SK-N-MC (cell line): ENCODE measurements at places on chromosomes 16 and 17.

DNA sequence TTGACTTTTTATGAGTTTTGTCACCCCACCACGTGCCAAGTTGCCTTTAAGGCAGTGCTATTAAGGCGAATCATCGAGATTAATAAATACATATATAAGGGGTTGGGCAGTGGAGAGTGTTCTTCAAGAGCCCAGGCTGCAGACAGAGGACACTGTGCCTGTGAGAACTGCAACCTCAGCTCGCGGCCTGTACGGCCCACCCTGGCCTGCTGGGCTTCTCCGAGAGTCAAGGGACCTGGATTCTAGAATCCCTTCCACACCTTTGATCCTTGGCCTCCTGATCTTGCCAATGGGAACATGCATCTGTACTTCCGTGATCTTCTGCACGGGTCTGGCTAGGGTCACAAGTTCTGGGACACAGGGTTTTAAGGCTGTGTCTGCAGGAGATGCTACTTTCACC lies 54.5 kb downstream of the IRX5 start:
- no peak for DNase-seq

- no peak for DNase-seq
Observed at GRCh38 chr17:80996422-80997305, 5.0 kb downstream of the CHMP6 start.

- DNase-seq: no peak
Observed at GRCh38 chr17:2844416-2844815, 48.2 kb downstream of the RAP1GAP2 start.

DNA sequence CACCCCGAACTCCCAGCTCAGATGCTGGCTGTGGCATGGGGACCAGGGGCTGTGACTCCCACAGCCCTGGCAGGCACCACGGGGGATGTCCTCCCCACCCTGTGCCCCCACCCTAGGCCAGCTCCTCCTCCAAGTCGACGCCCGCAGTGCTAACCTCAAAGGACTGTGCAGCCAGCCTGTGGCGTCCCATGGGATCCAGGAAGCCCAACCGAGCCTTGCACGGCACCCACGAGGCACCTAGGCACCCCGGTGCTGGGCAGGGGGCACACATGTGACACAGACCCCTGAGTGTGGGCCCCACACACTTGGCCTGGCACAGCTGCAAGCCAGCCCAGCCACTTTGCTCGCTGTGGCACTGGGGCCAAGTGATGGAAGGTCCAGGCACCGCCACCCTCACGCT lies 3.9 kb downstream of the GCGR start:
- no peak for DNase-seq

GRCh38 chr16:20875355-20875650 lies 24.9 kb downstream of the DCUN1D3 start:
- no peak for DNase-seq

DNA sequence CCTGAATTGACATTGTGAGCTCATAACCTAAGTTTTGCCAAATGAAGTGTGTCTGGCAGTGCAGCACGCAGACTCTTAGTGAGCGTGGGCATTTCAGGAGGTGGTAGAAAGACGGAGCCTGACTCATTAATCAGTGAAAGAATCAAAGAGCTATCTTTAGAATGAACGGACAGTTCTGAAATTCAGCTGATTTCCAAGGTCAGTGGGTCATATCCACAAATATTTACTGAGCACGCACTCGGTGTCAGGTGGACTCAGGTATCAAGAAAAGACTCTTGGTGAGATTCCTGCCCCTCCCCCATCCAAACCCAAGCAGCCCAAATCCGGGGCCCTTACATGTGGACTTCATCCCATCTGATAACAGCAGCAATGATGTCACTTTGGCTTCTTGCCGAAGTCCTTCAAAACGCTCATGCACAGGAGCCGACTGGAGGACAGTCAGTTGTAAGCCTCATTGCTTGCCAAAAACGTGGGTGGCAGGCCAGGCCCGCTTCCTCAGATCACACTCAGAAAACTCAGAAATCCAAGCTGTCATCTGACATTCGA lies 185.8 kb downstream of the HS3ST3A1 start:
- no peak for DNase-seq

GRCh38 chr16:883340-883739 lies 82.8 kb upstream of the GNG13 start:
- DNase-seq: no peak

DNA sequence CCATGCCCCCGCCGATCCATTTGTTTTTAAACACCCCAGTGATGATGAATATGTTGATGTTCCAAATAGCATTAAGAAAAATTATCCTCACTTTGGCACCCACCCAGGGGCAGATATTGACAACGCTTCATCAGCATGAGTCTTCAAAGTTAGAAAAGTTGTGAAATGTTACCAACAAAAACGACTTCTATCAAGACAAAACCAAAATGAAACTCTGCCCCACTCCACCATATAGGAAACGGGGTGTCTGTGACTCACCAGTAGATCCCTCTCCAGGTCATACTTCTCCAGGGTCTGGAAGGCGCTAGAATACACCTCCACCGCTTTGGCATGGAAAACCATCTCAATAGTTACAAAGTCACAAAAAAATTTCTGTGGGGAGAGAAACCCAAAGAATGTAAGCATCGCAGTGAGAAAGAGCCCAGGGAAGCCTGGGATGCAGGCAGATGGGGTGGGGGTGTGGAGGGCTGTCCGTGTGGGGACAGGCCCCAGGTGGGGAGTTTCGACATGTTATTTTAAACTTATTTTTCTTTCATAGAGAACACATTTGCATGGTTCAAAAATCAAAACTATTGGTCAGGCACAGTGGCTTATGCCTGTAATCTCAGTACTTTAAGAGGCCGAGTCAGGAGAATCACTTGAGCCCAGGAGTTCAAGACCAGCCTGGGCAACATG lies 10.2 kb downstream of the CIBAR2 start:
- no peak for DNase-seq

- DNase-seq: no peak
Observed at GRCh38 chr17:73465130-73465952, 153.5 kb upstream of the CDC42EP4 start.

DNA sequence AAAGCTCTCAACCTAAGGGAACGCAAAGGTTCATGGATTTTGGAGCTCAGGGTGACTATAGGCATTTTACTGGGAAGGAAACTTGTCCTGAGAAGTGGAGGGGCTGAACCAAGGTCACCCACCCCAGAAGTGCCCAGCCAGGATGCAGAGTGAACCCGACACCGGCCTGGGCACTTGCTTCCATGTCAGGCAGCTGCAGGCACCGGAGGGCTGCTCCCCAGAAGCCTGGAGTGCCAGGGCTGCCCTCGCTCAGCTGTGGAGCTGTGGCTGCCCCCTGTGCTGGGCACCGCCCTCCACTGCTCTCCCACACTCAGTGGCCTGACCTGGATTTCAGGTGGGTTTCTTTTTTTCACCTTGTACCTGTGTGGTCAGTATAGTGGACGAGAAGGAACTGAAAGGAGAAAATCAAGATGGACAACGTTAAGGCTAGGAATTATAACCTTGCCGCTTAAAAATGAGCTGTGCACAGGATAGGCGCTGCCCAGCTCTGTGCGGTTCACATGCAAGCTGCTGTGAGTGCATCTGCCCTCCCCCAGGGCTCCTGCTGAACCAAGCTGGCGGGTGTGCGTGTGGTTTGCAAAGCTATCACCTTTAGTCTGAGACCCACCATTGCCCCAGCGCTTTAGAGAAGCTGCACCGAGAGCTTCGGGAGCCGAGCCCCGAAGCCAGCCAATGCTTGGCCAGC lies 2.2 kb downstream of the MAPK8IP3 start:
- no peak for DNase-seq

DNA sequence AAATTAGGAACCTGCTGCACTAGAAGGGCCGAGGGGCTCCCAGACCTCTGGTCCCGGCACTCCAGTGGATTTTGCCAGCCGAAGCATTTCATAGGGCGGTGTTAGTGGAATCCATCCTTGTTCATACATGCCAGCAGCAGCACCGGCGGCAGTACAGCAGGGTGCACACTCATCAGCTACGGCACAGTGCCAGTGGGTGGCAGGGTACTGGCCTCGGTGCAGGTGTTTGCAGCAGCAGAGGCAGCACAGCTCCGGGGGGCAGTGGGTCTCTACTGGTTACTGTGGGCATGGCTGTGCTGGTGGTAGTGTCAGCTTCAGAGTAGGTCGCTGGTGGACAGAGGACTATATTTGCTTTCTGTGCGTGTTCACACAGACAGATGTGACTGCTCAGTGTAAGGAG lies 985.7 kb downstream of the CDH8 start:
- no peak for DNase-seq

- DNase-seq: no peak
Observed at GRCh38 chr17:30557916-30558685, 80.9 kb downstream of the GOSR1 start.

GRCh38 chr16:51211148-51211547 lies 60.1 kb upstream of the SALL1 start:
- no peak for DNase-seq

GRCh38 chr17:83089328-83090132 lies 10.1 kb downstream of the METRNL start:
- DNase-seq: no peak

GRCh38 chr17:21171309-21171922 lies 42.5 kb downstream of the TMEM11 start:
- DNase-seq: no peak

GRCh38 chr16:77674888-77675287 lies 47.4 kb upstream of the NUDT7 start:
- DNase-seq: no peak

DNA sequence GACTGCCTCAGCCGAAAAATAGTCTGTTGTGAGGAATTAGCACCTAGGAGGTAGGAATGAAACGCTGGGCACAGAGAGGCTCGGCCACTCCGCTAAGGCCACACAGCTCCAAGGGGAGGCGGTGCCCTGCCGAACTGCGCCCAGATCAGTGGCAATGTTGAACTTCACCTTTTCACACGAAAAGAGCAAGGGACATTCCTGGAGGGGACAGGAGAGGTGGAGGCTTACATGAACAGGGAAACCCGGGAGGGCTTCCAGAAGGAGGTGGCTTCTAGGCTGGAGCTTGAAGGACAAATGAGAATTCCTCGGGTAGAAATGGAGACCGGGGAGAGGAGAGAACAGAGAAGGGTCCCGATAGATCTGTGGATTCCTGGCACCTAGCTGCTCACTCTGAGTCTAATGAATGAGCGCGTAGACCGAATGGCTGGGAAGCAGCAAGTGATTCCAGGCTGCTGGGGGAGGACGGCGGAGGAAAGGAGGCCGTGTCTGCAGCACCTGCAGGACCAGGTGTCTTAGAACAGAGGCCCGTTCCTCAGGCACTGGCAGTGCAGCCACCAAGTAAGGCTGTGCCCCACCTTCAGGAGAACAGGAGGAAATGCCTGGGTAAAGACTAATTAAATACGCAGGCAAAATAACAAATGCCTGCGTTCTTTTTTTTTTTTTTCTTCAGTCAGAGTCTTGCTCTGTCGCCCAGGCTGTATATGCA lies 722 bp upstream of the SLC38A10 start:
- no peak for DNase-seq

- no peak for DNase-seq
Observed at GRCh38 chr17:55424893-55425540, 3.4 kb upstream of the MMD start.

DNA sequence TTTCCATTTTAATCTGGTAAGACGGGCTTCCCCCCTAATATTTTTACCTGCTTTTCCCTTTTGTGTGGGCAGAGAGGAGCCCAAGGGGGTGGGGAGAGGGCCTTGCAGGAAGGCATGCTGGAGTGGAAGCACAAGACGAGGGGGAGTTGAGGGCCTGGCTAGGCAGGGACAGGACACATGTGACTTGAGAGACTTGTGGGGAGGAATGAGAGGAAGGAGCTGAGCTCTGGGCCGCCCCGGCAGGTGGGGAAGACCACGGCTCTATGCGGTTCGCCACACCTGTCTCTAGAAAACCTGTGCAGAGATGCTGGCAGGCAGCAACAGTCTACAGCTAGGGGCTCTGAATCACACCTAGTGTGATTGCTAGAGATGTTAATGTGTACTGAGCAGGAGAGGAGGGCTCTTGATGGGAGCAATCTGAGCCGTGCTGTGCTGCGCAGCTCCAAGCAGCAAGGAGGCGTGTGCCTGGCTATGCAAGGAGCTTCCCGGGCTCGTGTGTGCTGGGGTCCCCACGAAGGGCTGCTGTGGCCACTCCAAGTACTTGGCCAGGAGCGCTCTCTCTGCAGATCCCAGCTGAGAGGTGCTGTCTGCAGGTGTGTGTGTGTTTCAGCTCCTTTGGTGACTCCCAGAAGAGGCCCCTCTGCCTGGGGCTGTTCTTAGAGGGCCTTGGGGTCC lies 50.2 kb downstream of the PDPK1 start:
- no peak for DNase-seq

DNA sequence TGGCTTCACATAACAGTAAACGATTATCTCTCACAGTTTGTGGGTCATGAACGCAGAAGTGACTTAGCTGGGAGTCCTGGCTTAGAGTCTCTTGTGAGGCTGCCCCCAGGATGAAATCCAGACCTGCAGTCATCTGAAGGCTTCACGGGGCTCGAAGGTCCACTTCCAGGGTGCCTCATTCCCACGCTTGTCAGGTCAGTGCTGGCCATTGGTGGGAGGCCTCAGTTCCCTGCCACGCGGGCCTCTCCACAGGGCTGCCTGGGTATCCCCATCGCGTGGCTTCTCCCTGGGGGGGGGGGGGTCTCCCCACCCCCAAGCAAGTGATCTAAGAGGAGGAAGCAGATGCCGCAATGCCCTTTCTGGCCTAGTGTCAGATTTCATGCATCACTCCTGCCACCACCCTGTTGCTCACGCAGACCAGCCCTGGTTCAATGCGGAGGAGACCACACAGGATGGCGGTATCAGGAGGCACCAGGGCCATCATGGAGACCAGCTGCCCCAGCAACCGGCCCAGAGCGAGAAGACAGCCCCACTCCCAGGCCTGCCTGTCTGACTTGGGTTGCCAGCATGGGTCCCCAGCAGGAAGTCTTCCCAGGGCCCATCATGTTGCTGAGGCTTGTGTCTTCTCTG lies 77.3 kb upstream of the CDH5 start:
- DNase-seq: no peak

GRCh38 chr17:17783825-17784656 lies 52.7 kb downstream of the SREBF1 start:
- DNase-seq: peak; percentile 79

- no peak for DNase-seq
Observed at GRCh38 chr16:14344292-14344691, 273.2 kb downstream of the MRTFB start.

DNA sequence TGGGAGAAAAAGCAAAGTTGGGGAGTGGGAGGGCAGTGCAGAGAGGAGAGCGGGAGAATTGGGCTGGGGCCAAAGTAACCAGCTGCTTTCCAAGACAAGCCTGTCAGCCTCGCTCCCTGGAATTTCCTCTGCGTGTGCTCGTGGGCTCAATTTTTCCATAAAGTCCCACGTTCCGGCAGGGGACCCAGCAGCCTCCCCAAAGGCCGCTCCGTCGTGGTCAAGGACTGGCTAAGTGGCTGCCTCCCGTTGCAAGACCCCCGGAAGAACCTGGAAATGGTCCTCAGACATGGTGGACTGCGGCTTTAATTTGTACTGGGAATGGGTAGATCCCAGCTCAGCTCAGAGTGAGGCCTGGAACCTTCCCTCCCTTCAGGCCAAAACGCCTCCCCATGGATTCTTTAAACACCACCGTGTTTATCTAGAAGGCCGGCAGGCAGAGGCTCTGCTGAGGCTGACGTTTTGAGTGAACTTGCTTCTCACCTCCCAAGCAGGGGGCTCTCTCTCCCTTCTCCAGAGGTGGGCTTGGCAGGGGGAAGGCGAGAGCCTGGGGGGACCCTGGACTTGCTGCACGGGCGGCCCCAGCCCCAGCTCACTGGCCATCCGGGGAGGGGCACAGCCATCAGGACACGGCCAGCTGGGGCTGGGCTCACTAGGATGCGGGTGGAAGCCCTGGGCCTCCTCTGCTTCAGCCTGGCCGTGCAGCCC lies 190.0 kb downstream of the C16orf95 start:
- no peak for DNase-seq

GRCh38 chr16:1543085-1543896 lies 9.8 kb downstream of the TMEM204 start:
- DNase-seq: peak; percentile 20
